ENCODE measurements at places on chromosomes 1 and 21.
A peak's percentile ranks its signal among the peaks of the same experiment; 100 is the strongest.

DNA sequence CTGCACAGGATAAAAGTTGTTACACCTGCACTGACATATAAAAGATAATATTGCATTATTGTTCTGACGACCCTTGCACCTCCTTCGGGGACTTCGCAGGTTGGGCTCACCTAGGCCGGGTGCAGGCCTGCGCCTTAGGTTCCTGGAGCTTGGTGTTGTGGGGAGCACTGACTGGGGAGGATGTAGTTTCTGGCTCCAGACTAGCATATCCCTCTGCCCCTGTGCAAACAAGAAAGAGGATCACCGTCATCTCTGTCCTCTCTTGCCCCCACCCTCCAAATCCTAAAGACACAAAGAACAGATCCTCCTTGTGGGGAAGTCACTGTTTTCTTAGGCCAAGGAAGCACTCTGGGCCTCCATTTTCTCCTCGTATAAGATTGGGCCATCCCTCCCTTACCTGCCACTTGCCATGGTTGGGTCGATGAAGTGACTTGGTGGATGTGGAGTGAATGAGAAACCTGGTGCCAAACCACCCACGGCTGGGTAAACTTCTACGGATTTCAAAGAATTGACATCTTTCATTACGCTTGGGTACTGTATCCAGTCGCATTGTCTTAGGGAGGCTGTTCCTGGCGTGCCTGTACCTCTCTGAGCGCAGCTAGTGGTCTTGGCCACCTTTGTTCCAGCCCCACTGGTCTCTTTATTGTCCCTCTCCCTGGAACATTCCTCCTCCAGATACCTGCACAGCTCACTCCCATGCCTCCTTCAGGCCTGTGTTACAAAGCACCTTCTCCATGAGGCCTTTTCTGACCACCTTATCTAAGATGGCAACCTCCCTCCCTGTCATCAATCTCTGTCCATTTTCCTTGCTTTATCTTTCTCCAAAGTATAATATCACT is 34.4 kb upstream of the PKP1 start:
- no peak for DNase-seq

- no peak for DNase-seq
Observed at GRCh38 chr1:173302890-173303829, 96.0 kb upstream of the TNFSF4 start.

DNA sequence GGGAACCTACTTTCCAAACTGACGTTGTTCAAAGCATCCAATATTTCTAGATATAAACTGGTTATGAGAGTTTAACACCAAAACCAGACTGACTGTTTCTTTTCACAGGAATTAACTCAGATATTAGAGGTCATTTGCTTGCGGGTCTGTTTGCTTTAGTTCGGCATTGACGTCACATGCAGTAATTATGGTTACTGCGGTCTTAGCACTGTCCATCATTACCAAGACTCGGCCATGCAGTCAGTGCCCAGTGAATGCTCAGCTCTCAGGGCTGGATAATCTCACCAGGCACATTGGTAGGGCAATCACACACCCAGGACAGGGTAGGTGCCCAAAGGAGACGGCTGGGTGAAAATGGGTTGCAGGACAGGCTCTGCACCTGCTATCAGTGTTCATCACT is 9.9 kb upstream of the F3 start:
- no peak for DNase-seq

GRCh38 chr1:76122271-76122670 is 47.7 kb downstream of the ST6GALNAC3 start:
- DNase-seq = no peak

DNA sequence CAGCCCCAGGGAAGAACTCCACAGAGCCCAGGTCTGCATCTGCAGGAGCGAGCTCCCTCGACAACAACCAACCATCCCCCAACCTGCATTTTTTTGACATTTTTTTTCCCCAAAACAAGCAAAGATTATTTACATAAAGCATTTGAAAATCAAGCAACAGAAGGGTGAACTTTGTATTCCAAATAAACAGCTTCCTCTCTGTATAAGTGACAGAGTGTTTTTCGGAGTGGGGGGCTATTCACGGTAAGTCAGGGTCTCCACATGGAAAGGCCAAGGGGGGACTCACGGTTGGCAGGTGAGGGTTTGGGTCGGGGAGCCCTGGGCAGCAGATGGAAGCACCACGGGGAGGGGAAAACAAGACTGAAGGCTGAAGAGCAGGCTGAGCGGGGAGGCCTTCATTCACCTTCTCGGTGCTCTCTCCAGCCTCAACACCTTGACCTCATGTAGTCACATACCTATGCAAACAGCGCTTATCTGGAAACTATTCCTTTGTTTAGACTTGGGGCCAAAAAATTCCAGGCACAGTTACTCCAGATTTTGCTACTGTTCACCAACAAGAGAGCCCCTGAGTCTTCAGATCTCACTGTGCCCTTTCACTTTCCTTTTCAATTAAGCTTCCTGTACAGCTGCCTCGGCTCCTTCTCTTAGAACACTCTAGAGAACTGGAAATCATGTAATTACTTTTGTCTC is 27.6 kb downstream of the C2CD2 start:
- DNase-seq = no peak

DNA sequence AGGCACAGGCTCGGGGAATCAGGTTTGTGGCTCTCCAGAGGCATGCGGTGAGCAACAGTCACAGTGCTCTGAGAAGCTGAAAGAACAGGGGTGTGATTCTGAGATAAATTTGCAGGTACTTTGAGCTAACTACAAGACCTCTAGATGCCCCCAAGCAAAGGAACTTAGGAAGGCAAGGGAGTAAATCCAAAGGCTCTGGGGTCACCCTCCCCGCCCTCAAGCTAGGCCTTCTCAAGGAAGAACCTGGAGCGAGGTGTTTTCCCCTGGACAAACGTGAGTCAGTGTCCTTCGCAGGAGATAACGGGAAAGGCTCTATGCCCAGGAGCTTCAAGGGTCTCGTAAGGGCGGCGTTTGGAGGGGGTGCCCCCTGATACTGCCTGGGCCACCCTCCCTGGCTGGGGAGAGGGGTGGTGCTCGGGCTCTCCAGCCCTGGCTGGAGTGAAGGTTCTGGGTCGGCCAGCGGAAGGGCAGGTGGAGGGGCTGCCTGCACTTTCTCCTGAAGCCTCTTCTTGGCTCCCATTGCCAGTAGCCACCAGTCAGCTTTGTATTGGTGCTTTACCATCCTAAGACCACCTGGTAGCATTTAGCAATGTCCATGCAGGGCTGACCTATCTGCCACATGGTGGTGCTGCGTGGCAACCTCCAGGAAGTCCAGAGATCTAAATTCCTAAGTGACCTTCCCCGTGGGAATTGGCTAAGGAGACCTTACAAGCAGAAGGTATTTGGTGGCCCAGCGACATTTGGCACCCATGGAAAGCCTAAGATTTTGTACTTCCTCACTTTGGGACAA is 44.0 kb downstream of the GPR161 start:
- DNase-seq = no peak

GRCh38 chr1:173134029-173134428 is 73.1 kb downstream of the TNFSF4 start:
- DNase-seq = no peak

- no peak for DNase-seq
Observed at GRCh38 chr1:41525891-41526587, 41.6 kb upstream of the EDN2 start.

GRCh38 chr1:53183095-53183990 is 13.3 kb upstream of the CPT2 start:
- no peak for DNase-seq

GRCh38 chr1:179036844-179037465 is 11.3 kb downstream of the FAM20B start:
- peak; percentile 16 for DNase-seq

- DNase-seq = peak; percentile 16
Observed at GRCh38 chr21:20999659-21000058, 1.4 kb downstream of the NCAM2 start.
